ENCODE measurements at places on chromosomes 12 and 14.
A peak's percentile ranks its signal among the peaks of the same experiment; 100 is the strongest.

DNA sequence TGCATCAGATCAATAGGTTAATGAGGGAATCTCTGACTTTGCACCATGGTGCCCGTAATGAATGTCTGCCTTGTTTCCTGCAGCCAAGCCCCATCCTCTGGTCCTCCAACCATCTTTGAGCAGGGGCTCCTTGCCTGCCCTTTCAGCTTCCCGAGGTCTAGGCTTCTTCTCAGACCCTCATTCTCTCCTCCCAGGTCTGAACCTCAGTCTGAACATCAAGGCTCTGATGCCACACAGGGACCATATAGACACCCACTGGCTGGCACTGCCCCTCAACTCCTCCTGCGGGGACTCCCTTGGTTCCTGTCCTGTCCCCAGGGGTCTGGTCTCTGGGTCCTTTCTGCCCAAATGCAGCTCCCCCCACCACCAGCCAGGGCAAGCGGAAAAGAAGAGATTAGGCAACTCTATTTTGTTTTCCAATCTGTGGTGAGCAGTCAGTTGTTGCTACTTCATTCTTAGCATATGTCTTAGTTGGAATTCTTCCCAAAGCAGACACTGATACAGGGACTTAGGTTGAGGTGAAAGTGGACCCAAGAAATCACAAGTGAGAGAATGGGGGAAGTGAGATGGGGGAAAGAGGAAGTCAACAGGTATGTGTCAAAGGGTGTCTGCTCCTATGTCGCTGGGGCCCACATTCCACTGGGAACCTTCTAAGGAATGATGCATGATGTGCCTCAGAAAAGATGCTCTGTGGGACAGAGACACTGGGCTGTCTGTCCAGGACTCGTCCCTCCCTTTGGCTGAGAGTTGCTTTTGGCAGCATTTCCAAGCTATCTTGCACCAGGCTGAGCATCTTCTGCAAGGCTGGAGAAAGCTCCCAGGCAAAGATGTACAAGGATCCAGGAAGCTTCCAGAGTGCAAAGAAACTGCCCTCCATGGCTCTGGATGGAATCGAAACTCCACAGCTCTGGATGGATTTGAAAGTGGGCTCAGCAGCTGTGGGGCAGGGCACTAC is 1096.5 kb upstream of the TMEM132C start:
- DNase-seq = no peak

DNA sequence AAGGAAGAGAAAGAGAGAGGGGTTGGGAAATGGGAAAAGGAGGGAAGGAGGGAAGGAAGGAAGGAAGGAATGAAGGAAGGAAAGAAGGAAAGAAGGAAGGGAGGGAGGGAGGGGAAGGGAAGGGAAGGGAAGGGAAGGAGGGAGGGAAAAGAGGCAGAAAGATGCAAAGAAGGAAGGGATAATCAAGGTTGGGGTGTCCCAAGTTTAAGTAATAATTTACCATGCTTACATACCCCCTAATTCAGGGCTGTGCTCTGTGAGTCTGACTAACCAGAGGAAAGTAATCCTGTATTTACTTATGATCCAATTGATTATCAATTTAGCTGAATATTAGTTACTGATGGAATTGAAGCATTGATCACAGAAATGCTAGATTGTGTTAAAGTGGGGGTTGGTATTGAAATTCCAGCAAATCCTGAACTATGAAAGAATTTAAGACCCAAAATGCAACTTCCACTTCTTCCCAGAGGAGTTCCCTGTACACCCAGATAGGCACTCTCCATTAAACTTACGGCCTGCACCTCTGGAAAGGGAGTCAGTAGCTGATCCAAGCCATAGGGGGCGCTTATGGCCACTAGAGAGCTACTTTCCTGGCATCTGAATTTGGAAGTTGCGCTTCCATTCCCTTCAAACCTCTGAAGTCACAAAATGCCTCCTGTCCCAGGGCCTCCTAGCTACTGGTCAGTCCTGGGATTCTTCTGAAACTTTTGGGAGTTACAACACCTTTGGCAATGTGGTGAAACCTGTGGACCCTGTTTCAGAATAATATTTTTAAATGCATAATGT is 162.7 kb upstream of the PWP1 start:
- DNase-seq = no peak

GRCh38 chr12:31819427-31819826 is 90.6 kb upstream of the AMN1 start:
- DNase-seq = no peak

DNA sequence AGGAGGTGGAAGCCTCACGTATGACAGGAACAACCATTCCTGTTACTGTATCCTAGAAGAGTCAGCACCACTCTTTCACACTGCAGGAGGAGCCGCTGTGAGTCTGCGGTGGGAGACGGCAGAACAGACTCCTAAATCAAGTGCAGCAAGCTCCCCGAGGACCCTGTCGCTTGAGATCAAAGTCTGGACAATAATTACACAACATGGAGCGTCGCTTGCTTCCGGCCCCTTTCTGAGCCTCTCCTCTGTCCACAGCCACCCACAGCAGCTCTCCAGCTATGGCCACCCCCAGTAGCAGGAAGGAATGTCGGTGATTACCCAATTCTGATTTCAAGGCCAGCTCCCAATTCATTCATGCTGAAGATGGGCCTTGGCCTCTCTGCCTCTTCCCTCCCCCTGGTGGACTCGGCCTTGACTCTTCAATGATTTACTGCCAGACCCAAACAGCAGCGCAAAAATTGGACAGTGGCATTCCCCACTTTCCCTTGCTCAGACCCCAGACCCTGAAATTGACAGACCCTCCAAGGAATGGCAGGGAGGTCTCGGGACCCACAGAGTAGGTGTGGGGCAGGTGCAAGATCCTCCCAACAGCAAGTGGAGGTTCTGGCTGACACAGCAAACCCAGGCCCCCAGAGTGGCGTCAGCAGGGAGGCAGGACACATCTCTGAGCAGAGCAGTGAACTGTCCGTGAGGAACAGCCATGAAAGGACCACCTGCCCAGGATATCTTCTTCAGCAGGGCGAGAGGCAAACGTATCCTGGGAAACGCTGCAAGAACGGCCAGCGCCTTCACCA is 272.7 kb upstream of the DIO3 start:
- peak; percentile 16 for DNase-seq

DNA sequence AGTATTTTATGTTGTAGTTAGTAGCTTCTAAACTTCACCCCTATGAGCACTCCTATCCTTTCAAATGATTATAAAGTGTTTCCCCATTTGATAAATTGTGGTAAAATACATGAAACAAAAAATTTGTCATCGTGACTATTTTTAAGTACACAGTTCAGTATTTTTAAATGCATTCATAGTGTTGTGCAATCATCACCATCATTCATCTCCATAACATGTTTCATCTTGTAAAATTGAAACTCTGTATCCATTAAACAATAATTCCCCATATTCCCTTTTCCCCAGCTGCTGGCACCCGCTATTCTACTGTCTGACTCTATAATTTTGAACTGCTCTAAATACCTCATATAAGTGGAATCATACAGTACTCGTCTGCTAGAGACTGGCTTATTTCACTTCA is 52.5 kb downstream of the ATP23 start:
- DNase-seq = no peak

GRCh38 chr14:89760086-89760485 is 194.4 kb downstream of the EFCAB11 start:
- DNase-seq = no peak

- no peak for DNase-seq
These were observed 16.0 kb downstream of the RNASE3 start for GRCh38 chr14:20907214-20907613.

Measured in cardiac muscle cell (in vitro differentiated cells and primary cell).